H54 (cell line): ENCODE measurements at places on chromosomes 3 and 15.

- DNase-seq, result peak; percentile 70
These were observed at the start of gene MINDY2 for GRCh38 chr15:58770857-58771620. MINDY2 (plus strand) TSS chr15:58771302; CDS start chr15:58771396, 94 bp downstream.

DNA sequence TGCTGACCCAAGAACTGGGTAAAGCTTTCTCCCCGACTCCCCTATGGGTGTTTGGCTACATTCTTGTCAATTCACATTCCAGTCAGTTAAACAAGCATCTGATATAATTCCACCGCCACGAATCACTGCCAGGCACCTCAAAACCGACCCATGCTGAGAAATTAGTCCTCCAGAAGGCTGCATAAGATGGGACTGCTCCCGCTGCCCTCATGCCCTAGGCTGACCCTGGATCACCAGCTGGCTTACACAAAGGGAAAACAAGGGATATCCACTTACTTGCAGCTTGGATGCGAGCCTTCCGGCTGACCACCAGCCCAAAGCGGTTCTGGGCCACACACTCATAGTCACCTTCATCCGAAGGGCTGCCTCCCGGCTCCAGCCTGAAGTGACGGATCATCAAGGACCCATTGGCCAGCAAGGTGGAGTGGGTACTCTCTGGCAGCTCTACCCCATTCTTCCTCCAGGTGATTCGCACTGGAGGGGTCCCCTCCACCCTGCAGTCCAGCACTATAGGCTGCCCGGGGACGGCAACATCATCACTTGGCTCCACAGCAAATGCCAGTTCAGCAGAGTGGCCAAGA is 2.9 kb downstream of the IGDCC3 start:
- no peak for DNase-seq

- no peak for DNase-seq
These were observed 35.4 kb downstream of the CD200R1L start for GRCh38 chr3:112811131-112811884.

DNA sequence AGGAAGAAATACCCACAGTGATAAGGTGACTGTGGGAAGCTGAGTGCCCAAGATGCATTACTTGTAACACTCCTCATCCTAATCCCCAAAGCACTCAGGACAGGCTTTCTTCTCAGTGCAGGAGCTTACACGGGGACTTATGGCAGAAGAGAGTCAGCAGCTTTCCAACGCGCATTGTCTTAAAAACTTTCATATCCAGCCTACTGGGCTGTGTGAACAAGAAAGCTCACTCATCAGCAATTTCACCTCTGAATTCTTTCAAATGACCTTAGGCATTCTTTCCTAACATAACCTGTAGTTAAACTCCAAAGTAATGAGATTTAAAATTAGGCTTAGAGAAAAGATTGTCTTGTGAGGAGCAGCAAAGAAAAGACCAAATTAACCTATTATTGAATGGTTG is 132.3 kb downstream of the KCNAB1 start:
- DNase-seq, result no peak

- DNase-seq, result no peak
These were observed 901.4 kb downstream of the MCTP2 start for GRCh38 chr15:95132774-95133173.

GRCh38 chr3:3189961-3190360 is 10.5 kb upstream of the CRBN start:
- no peak for DNase-seq

- DNase-seq, result no peak
These were observed 24.8 kb downstream of the AADAC start for GRCh38 chr3:151838574-151839312.

- DNase-seq, result no peak
These were observed 426.2 kb downstream of the SQOR start for GRCh38 chr15:46061002-46061401.

DNA sequence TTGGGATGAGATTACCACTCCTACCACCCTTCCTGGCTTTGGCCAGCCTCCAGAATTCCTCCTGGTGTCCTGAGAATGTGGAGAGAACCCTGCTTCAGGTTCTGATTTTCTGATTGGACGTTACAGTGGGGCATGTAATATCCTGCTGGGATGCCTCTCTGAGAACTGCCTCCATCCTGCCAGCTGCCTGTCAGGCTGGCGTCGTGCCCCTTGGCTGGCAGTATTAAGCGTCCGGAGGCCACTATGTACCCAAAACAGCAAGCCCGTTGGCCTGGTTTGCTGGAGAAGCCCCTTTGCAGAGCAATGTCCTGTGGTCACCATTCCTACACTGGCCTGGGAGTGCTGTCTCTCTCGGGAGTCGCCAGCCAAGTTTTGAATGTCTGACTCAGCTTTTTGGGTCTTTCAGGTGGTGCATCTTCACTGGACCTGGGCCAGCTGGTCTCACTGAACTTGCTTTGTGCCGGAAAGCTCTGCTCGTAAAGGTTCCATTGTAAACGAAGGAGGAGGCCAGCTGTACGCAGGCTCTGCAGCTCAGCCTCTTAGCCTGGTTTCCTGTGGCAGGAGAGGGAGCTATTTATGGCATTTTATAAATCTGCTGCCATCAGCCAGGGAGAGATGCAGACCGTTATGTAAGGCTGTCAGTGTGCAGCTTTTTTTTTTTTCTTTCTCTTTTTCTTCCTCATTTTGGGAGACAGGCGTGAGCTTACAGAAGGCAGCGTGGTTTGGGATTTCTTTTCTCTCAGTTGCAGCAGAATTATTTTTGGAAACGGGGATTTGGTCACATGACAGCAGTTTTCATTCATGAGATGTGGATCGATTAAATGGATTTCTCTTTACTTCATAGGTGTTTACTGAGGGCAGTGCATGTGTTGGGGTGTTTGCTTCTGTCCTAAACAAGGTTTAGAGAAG is 19.0 kb upstream of the TRAK1 start:
- peak; percentile 64 for DNase-seq

GRCh38 chr3:157667493-157667892 is 164.3 kb upstream of the VEPH1 start:
- no peak for DNase-seq

DNA sequence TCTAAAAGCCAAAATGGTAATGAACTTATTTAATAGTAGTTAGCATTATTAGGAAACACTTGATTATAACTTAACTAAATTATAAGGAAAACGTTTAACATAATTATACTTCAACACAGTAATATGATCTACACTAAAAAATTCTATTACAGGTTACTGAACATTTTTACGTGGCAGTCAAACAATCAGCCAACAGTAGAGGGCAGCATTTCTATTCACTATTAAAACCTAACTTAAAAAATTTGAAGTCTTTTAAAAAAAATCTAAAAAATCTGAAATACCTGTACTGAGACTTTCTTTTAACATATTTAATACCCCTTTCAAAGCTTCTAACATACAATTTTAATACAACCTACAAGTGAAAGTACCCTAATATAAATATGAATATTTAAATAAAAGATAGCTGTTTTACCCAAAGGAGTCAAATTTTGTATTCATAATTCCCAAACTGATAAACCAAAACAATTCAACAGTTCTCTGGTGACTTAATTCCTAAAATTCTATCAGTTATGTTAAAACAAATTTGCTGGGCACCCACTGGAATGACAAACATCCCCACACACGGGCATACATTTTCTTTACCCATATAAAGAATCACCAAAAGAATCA is 41.5 kb downstream of the DLG1 start:
- no peak for DNase-seq

DNA sequence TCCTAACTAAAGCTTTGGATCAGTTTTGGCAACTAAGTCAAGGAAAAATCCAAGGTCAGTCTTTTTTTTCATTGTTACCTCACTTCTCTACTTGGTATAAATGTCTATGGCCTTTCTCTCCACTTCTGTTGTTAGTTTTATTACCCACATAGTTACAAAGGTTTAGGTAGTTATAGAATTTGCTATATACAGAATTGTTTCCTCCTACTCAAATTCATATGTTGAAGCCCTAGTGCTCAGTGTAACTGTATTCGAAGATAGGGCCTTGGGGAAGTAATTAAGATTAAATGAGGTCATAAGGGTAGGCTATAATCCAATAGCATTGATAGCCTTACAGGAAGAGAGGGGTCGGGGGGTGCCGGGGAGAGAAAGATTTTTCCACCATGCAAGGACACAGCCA is 19.7 kb upstream of the STIMATE start:
- no peak for DNase-seq

GRCh38 chr3:69882560-69882959 is 117.0 kb upstream of the SAMMSON start:
- no peak for DNase-seq

DNA sequence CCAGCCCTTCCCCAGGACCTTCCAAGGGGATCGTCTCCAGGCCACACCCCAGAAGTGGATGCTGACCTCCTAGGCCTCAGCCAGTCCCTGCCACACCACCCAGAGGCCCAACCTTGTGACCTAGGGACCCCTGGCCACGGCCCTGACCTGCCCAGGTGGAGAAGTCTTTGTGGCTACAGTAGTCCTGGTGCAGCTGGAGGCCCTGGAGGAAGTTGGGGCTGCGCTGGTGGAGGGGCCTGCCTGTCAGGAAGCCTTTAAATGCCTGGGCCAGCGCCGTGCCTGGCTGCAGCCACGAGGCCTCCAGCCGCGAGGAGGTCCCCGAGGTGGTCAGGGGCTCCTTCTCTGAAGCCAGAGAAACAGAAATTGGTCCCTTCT is 23.4 kb downstream of the PLA2G4D start:
- DNase-seq, result no peak

DNA sequence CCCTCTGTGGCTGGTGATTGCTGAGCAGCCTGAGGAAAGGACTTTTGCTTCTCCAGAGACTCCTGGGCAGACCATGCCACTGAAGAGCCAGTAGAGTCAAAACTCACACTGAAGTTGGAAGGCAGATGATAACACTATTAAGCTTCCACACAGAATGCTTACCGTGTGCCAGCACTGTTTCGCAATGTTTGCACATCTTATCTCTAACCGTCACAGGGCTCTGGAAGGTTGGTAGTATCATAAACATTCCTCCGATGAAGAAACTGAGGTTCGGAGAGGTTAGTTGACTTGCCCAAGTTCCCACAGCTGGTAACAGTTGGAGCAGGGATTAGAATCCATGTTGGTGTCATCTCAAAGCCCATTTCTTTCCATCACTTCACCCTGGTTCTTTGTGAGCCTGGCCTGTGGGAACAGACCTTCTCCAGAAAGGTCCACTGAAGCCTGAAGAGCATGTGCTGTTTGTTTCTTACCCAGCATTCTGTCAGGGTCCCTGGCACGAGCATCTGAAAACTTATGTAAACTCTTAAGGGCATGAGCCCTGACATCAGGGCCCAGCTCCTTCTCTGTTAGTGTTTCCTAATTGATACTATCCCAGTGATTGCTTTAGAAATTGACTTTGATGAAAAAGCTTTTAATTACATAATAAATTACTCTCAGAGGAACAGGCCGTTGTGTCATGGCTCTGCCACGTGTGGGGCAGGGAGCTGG is 77.0 kb upstream of the PRR23C start:
- DNase-seq, result no peak
